HTR-8/SVneo (cell line): ENCODE measurements at places on chromosomes 6 and 20.

GRCh38 chr6:111301946-111302345, 181.1 kb downstream of the REV3L start:
- DNase-seq, result no peak

- DNase-seq, result no peak
Observed at GRCh38 chr20:14956538-14956937, 619.1 kb upstream of the FLRT3 start.

GRCh38 chr20:44861531-44862006, 23.9 kb upstream of the YWHAB start:
- peak; percentile 63 for DNase-seq

DNA sequence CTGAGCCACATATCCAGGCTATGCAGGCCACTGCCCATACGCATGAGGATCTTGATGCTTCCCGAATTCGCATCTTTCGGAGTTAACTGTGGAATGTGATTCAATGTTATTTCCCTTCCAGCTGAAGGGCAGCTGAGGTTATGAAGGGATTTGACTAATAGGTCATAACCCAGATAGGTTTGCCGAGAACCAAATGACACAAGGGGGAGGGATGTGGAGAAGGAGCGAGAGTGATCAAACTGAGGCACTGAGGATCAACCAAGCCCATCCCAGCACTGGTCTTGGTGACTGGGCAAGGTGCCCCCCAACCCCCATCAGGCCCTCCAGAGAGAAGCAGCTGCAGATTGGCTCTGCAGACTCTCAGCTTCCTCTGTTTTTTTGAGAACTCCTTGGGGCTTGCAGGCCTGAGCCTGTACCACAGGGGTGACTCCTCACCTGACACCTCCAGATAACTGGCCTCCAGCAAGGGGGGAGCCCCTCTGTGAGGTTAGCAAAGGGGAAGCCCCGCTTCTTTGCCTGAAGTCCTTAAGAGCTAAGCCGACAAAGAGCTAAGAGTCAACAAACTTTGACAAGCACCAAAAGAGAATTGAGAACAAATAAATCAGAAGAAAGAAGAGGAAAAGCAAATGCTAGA, 185.9 kb downstream of the PDE7B start:
- no peak for DNase-seq

GRCh38 chr6:12033770-12034169, 21.7 kb downstream of the HIVEP1 start:
- DNase-seq, result no peak

DNA sequence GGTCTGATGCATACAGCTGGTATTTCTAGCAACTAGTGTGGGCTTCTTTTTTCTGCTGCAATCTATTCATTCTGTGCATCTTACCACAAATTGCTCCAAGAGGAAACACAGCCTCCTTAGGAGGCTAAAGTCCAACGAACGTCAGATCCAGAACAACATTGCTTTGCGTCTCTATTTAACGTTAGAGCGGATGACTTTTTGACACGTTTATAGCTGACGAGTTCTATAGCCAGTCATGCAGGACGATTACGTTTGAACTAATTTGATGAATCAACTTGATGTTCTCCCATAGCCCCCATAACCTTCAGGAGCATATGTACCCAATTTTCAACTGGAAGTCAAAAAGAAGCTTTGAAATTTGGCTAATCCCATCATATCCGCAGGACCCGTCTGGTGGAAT, 59.9 kb downstream of the TSHZ2 start:
- DNase-seq, result no peak

- no peak for DNase-seq
Observed at GRCh38 chr20:59820204-59821041, 113.0 kb downstream of the SYCP2 start.

GRCh38 chr6:27126815-27127537, 120.5 kb upstream of the PRSS16 start:
- peak; percentile 71 for DNase-seq

- no peak for DNase-seq
Observed at GRCh38 chr6:136737871-136738691, 54.2 kb downstream of the MAP3K5 start.

DNA sequence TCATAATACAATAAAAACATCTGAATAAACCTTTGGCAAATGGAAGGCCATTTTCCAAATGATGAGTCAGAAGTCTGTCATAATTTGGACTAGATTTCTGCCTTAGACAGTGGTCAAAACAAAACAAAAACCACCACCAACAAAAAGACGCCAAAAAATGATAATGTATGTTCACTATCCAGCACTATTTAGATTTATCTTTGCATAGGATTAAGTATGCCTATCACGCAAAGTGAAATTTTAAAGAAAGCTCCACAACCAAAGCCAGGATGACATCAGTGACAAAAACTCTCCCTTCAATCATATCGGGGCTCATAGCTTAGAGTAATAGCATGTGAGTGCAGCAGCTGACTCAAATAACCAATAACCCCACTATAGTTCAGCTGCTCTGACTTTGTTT, 201.9 kb downstream of the MOXD1 start:
- peak; percentile 26 for DNase-seq

GRCh38 chr6:71420095-71420692, 131.6 kb downstream of the OGFRL1 start:
- DNase-seq, result no peak

DNA sequence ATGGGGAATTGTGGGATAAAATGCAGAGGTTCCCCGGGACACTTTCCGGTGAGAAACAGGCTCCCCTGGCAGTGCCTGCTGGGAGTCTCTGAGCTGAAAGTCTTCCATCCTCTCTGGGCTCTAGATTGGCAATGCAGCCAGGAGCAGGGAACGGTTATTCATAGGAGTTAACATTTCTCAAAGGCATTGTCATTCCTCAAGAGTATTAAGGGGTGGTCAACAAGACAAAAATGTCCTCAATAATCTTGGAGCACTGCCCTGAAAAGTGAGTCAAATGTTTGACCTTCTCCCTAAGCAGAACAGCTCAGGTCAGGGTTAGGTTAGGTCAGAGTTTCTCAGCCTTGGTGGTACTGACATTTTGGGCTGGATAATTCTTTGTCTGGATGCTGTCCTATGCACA, 13.2 kb downstream of the BPIFB1 start:
- DNase-seq, result no peak

- DNase-seq, result no peak
Observed at GRCh38 chr6:146937316-146937715, 266.9 kb upstream of the STXBP5 start.

DNA sequence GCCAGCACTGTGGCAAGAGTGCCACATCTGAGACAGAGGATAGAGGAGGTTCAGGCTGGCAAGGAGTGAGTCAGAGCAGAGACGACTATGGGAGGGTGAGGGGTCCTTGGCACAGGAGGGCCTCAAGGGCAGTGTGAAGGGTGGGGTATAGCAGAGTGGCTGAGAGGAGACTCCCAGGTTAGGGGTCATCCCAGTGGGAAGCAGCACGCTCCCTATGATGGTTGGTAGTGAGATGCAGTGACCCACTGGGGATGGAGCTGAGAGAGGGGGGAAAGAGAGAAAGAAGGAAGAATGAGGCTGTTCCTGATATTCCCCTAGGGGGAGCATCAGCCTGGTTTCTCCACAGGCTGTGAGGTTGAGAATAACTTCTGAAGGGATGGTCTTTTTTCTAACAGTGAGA, 97.3 kb downstream of the INSM1 start:
- DNase-seq, result no peak

DNA sequence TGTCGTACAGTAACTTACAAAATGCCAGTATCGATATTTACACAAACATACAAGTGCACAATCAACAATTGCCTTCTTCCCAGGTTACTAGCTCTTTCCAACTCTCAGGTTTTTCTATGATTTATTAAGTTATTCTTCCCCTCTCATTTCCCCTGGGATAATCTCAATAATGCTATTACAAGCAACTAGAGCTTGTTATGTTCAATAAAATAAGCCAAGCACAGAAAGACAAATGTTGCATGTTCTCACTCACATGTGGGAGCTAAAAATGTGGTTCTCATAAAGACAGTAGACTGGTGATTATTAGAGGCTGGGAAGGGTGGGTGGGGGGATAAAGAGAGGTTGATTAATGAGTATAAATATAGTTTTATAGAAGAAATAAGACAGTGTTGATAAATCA, 577.1 kb downstream of the HACE1 start:
- no peak for DNase-seq

- DNase-seq, result no peak
Observed at GRCh38 chr6:93454533-93454932, 35.2 kb upstream of the EPHA7 start.

DNA sequence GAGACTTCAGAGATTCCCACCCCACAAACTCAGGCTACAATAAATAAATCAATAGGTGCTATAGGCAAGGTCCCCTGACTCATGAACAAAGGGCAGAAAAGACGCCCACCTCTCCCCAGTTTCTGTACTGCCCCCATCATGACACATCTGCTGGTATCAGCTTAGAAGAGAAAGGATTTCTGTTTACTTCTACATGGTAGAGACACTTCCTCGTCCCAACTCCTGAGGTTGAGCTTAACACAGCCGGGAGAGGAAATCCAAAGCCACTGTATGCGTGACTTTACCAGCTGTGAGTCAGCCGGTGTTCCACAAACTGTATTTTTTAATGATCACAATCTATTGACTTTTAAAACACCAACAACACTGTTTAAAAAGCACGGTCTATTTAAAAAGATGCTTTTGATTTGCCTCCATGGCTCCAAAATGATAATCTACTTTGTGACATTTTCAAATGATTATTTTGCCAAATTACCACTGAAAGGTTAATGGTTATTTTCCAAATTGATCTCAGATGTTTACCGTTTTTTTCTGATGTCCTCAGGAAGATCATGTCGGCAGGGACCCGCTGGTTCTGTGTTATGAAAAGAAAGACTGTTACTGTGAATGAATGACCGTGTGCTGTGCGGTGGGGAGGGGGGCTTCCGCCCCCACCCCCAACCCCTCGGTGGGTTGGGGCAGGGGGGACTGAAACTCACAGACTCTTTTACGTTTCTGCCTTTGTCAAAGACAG, 72.5 kb downstream of the ATP9A start:
- DNase-seq, result peak; percentile 84

- DNase-seq, result no peak
Observed at GRCh38 chr6:3304500-3305215, 45.9 kb downstream of the PSMG4 start.

GRCh38 chr6:118774581-118774980, 119.4 kb upstream of the ASF1A start:
- DNase-seq, result no peak

- no peak for DNase-seq
Observed at GRCh38 chr6:38177882-38178583, 358.5 kb downstream of the ZFAND3 start.

DNA sequence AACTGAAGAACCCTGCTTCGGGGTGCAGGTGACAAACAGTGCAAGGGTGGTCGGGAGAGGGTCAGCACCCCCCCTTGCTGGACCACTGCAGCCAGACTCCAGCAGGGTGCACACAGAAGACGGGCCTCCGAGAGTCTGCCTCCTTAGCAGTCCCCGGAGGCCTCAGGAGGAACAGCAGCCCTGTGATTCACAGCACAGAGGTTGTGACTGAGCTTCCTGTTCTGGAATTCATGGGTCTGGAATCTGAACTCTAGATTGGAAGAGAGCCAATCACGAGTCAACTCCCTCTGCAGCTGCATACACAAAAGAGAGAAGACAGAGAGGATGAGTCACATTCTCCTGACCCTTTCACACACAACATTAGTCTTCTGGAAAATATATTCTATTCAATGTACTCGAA, 249.0 kb upstream of the OPRM1 start:
- DNase-seq, result peak; percentile 71

DNA sequence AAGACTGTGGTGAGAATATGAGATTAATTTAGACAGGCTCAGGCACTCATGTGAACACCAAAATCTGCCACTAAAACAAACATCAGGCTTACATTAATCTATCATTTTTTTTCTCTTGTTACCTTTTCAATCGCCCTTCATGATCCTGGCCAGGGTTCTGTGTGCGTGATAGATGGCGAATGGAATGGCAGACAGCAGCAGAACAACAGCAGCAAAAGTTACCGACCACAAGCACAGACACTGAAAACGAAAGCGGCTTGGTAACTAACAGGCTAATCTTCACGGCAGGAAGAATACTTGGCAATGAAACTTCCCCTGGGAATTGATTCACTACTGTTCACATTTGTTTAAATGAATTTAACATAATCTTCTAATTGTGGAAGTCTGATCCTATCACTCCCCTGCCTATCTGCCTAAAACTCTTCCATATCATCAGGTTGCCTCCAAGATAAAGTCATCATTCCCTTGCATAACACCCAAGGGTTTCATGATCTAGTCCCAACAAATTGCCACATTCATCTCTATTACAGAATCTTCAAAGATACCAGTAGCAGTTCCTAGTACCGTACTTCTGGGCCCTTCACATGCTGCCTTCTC, 28.7 kb downstream of the PTPRK start:
- DNase-seq, result no peak

- no peak for DNase-seq
Observed at GRCh38 chr6:108953681-108954080, 105.5 kb downstream of the ARMC2 start.

GRCh38 chr20:40942775-40943174, 85.8 kb upstream of the TOP1 start:
- DNase-seq, result no peak

GRCh38 chr20:13243826-13244376, 22.8 kb downstream of the ISM1 start:
- DNase-seq, result no peak

DNA sequence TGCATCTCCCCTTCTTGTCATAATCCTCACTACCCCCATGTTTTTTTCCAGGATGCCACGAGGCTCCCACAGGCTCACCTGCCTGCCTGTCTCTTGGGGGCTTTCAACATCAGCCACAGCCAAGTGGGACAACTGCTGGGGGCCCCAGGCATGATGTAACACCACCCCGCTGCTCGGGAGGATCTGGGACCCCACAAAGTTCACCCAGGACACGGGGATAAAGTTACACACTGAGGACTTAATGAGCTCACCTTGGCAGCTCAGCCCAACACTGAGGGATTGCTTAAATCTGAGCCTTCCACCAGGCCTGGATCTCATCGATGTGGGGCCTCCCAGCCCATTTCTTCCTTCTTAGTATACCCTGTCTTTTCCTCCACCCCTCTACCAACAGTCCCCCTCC, 56.4 kb upstream of the NNAT start:
- no peak for DNase-seq

- peak; percentile 87 for DNase-seq
Observed at GRCh38 chr20:64222291-64222735, 33.2 kb upstream of the PCMTD2 start.

DNA sequence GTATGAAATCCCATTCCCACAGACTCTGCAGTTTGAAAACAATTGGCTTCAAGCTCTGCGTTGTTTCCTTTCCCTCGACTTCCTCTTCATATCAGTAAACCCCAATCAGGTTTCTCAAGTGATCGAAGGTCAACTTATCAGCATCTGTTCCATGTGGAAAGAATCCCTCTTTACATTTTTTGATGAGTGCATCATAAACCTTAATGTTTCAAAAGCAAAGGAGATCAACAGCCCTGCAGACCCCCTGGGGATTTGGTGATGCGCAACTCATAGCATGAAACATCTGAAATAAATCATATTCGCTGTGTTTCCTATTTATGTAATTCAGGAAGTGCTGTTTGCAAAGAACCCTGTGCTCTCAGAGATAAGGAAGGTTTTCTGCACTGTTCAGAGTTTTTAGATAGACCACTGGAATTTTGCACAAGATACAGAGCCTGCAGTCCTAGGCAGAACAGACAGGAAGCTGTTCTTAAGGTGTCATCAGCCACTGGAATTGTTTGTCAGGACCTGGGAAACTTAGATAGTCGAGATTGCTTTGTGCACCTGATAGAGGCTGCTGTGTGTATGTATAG, 216.0 kb downstream of the HIVEP2 start:
- DNase-seq, result no peak

- DNase-seq, result no peak
Observed at GRCh38 chr20:59831024-59831915, 102.2 kb downstream of the SYCP2 start.

- DNase-seq, result peak; percentile 37
Observed at GRCh38 chr20:2151858-2152281, 50.2 kb downstream of the STK35 start.

- no peak for DNase-seq
Observed at GRCh38 chr20:34564833-34565232, 6.3 kb downstream of the MAP1LC3A start.
